ENCODE measurements at places on chromosomes 2 and 18.

DNA sequence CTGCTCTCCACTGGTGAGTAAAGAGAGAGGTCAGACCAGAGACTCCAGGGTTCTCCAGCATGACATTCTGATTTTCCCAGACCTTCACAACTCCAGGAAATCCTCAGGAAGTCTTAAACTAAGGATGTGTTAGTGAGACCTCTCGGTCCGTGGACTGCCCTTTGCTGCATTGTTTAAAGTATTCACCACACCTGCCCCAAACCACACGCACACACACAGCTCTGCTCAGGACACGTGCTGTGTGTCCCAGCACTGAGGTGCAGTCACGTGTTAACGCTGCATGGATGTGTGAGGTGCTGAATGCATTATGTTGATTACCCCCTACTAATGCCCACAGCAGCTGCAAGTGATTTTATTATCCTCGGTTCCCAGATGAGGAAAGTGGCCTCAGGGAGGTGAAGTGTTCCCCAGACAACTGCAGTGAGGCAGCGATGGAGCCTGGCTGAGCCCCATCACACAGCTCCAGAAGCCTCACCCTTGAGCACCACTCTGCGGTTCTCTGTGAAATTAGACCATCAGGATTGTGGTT lies 68.4 kb downstream of the TRAPPC12 start:
- no peak for DNase-seq

DNA sequence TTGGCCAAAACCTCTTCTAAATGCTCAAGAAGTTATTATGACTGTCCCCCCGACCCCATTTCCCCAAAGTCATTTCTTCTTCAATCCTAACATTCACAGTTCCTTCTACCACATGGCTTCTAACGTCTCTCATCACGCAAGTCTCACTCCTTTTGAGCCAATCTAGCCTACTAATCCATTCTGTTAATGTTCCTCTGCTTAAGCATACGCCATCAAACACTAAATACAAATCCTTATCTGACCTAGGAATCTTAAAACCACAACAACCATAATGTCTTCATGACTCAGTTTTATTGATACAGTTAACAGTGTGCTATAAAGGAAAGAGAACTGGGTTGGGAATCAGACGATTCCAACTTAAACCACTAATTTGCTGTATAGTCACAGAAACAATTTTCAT lies 23.9 kb downstream of the HNRNPLL start:
- no peak for DNase-seq

- no peak for DNase-seq
These were observed 199.5 kb upstream of the RGPD4 start for GRCh38 chr2:107627164-107627563.

- DNase-seq = no peak
These were observed 2.1 kb upstream of the LRRFIP1 start for GRCh38 chr2:237625216-237625705.

GRCh38 chr2:20917719-20918572 lies 95.0 kb upstream of the LDAH start:
- DNase-seq = no peak

GRCh38 chr2:167940734-167941507 lies 306.5 kb downstream of the STK39 start:
- no peak for DNase-seq

- no peak for DNase-seq
These were observed 27.4 kb downstream of the USP34 start for GRCh38 chr2:61443342-61444041.

DNA sequence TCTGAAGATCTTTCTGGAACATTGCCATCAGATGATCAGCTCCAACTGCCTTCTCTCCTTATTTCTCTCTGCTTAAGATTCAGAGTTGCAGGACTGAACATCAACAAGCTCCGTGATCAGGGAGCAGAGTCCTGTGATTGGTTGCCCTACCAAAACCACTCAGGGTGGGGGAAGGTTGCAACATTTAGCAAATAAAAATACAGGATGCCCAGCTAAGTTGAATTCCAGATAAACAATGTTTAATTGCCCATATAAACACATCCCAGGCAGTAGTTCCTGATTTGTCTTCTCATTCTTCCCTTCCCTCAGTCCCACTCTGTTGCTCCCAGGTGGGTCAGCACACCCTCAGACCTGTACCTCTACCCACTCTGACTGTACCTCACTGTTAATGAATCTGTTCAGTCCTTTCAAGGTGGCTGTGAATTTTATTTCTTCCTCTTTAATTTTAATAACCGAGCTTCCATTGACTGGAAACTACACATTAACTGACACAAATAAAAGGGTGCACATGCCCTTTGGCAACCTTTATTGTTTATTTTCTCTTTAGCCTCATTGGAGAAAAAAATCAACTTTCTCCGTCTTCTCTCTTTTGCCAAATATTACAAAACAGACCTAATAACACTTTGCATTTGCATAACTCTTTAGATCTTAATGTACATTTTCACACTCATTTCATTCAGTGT lies 167.1 kb upstream of the PKDCC start:
- DNase-seq = no peak

DNA sequence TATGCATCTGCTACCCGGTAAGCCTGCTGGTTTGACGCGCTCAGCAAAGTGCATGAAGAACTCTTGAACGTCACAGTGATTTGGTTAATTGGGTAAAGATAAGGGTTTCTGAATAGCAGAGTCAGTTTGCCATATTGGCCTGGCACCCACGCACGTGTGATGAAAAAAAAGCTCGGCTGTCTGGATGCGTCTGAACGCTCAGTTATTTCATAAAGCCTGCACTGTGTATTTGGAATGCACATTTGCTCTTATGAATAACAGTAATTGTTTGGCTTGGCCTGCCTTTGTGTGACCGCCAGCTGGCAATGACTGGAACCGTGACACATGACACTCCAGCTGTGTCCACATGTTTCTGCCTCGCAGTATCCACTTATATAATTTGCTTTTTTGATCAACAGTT lies 129.2 kb upstream of the MEIS1 start:
- no peak for DNase-seq

DNA sequence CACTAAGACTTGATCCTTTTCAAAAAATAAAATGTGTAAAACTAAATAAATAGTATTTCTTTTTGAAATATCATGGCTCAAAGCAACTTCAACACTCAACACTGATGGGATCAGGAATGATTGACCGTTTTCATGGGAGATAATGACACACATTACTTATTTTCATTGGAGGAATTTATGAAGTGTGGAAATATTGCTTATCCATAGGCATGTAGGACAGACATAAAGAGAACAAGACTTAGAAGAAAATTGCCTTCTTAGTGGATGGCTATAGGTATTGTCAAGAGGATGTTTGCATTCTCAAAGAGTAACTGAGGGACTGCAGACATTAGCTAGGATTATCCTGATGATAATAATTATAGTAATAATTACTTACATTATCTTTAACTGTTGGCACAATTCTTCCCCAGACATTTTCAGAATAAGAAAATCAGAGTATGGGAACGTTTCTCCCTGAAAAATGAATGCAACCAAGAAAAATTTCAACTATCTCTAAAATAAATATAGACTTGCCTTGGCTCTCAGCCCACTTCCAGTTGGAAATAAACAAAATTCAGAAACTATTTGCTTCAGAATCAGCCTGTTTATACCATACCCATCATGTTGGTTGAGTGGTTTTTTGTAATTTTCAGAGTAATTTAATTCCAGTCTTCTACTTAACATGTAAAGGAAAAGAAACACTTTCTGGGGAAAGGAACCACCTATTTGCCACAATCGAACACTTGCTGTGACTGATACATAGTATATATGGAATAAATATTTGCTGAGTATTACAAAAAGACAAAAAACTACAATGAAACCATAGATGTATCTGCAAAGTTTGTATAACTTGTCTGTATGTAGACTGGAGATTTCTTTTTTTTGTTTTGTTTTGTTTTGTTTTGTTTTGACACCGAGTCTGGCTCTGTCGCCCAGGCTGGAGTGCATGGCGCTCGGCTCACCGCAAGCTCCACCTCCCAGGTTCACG lies 165.7 kb downstream of the TMX3 start:
- DNase-seq = no peak
